ENCODE measurements at places on chromosomes 4 and X.

- no peak for DNase-seq
Measured at GRCh38 chr4:71259911-71260331, 78.9 kb upstream of the SLC4A4 start.

DNA sequence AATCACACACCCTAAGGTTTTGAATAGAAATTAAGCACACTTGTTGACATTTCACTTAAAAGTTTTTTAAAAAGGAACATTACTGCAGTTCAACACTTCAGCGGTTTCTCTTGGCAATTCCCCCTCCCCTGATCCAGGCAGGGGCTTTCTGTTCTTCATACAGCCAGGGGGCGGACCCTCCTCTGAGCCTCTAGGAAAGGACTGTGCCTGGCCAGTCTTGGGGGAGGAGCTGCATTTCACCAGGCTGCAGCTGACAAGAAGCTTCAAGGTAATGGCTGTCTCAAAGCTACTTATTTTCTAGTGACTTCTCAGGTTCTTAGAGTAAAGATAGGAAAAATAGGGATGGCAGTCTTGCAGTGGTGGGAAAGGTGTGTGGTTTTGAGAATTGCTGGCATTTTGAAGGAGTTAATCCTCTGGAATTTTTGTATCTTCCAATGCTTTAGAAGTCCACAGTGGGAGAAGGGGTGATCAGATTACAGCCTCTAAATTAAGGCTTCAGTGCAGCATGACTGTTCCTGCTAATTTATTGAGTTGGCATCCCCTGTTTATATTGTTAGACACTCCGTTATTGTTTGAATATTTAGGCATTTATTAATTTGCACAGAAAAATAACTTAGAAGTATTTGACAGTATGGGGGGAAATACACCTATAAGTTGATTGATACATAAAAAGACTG lies 33.5 kb downstream of the PWWP3B start:
- DNase-seq: no peak

DNA sequence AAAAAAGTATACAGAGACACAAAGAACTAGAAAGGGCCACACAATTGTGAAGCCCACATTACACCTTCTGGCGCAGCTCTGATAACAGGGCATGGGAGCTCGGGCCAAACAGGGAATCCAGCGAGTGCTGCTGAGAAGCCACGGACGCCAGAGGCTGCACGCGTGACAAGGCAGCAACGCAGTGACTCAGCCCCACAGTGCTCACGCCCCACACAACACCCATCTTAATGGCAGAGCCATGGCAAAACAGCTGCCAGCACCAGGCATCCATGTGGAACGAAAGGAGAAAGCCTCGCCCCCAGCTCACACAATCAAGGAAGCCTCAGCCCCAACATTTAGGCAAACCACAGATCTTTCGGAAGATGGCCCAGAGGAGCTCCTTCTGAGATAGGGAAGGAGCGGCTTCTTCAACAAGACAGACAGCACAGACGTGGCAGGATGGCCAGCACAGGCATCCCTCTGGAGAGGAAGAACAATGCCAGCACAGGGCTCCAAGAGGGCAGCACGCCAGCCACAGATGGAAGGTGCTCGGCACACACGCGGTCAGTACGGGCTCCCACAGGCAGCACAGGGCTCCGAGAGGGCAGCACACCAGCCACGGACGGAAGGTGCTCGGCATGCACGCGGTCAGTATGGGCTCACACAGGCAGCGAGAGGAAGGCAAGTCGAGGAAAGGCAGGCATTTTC lies 33.1 kb downstream of the GAK start:
- DNase-seq: no peak

- DNase-seq: no peak
Measured at GRCh38 chr4:28209371-28209924, 1348.8 kb downstream of the STIM2 start.

GRCh38 chr4:55435141-55435841 lies 39.5 kb downstream of the TMEM165 start:
- no peak for DNase-seq

DNA sequence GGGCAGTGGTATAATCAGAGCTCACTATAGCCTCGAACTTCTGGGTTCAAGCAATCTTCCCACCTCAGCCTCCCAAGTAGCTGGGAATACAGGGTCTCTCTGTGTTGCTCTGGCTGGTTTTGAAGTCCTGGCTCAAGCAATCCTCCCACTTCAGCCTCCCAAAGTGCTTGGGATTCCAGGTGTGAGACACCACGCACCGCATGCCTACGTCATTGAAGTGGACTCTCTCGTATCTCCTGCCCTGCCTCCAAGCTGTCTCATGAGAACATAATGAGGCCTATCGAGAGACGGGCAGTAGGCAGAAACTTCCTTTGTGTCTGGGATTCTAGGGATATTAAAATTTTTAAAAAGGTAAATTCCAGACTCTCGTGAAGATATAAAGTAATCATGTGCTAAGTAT lies 65.0 kb upstream of the NLGN4X start:
- DNase-seq: no peak

GRCh38 chr4:141565379-141566089 lies 70.8 kb upstream of the IL15 start:
- DNase-seq: no peak

DNA sequence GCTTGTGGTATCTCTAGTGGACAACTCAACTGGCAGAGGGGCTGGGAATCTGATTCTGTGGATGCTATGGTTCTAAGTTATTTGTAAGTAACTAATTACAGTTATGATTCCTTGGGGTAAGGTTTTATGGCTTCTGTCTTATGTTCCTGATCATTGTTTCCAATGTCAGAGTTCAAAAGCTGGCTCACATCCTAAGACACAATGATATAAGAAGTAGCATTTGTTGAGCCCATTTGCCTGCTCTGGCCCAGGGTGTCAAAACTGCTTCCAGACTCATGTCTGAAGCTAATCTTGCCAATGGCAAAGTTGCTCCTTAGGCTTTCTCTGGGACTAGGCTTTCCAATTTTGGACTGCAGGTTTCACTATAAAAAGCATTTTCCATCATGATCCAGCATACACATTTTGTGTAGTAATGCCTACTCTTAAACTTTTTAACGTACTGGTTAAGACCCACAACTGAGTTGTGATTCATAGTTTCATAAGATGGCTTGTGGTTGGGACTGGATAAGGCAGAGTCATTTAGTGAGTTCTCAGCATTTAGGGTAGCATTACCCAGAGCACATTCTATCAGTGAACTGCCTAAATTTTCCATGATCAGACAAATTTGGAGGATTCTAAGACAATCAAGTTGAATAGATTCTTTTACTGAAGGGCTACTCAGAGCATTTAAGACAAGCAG lies 50.0 kb downstream of the CCNI start:
- no peak for DNase-seq

DNA sequence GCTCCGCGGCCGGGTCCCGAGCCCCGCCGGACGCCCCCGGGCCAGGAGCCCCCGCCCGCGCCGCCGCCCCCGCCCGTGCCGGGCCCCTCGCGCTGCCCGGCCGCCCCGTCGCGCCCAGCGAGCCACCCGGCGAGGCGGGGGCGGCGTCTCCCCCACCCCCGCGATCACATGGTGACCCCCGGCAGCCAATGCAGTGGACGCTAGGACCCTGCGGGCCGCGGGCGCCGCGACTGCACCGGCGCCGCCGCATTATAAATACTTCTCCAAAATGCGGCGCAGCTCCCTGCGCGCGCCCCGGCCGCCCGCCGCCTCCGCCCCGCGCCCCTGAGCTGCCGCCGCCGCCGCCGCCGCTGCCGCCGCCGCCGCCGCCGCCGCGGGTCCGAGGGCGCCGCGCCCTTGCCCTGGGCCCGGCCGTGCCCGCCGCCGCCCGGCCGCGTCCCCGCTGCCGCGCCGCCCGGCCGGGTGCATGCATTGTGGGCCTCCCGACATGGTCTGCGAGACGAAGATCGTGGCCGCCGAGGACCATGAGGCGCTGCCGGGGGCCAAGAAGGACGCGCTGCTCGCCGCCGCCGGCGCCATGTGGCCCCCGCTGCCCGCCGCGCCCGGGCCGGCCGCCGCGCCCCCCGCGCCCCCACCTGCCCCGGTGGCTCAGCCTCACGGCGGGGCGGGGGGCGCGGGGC lies at the start of gene NAT8L:
NAT8L (plus strand) TSS at position 282 of the 680 bp plus-strand sequence; CDS start at position 467, 185 bp downstream.
- DNase-seq: no peak

GRCh38 chr4:74013264-74013663 lies 14.8 kb upstream of the CXCL5 start:
- DNase-seq: no peak

- no peak for DNase-seq
Measured at GRCh38 chrX:135509885-135510284, 10.6 kb upstream of the INTS6L start.

GRCh38 chr4:1053080-1053661 lies 41.7 kb downstream of the FGFRL1 start:
- no peak for DNase-seq

Data from activated CD4-positive, alpha-beta T cell treated with anti-CD3 and anti-CD28 coated beads for 24 hours (primary cell).